Fibroblast of skin of back (primary cell): ENCODE measurements at places on chromosomes 3 and 15.

- peak; percentile 24 for DNase-seq
Observed at GRCh38 chr3:76345878-76346277, 560.5 kb upstream of the ZNF717 start.

DNA sequence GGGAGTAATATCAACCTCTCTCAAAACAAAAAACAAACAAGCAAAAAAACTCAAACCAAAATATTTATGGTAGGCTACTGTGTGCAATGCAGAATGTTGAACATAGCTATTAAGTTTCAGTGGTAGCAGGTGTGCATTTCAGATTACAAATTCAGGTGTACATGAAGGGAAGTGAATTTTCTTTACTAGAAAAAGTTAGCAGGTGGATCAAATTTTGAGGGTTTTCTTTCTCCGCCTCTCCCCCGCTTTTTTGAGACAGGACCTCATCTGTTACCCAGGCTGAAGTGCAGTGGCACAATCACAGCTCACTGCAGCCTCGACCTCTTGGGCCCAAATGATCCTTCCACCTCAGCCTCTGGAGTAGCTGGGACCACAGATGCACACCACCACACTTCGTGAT, 109.7 kb upstream of the GOLIM4 start:
- no peak for DNase-seq

DNA sequence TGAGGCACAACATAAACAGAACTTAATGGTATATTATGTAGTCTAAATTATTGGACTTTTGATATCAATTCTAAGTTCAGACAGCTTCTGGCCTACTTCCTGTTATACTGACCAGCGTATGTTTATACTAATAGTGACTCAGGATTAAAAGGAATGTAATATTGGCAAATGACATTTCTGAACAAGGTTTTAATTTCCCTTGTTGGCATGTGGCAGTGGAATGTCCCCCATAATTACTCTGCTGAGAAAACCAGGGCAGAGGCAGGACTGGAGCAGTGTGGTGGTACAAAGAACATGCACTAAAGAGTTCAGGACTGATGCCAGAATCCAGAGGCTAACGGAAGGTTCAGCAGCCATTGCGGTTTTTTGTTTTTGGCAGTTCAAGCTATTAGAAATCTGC, 184.0 kb downstream of the KCNAB1 start:
- DNase-seq: peak; percentile 60

GRCh38 chr3:133711013-133711412, 35.2 kb upstream of the TF start:
- DNase-seq: no peak

DNA sequence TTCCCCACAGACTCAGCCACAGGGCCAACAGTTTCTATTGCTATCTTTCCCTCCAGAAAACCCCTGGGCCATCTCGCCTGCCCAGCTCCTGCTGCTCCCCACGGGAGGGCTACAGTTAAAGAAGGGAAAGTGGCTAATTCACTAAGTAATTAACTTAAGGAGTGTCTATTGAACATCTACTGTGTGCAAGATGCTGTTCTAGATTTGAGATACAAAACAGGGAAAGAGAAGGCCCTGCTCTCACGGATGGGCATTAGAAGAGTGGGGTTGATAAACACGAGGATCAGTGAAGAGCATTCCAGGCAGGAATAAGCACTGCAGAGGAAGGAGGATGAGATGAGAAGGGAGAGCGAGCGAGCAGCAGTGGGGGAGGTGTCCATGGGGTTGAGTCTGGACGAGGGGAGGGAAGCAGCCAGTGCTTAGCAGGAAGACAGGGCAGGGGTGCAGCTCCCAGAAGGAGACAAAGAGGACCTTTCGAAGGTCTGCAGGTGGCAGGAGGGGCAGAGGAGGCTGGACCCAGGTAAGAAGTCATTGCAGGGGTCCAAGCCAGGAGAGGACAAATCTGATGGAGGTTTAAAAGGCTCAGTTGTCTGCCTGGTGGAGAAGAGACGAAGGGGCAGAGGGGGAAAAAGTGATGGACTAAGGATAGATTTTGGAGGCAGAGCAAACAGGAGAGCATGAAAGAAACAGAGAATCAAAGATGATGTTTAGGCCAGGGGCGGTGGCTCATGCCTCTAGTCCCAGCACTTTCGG, 64.7 kb downstream of the KLF15 start:
- DNase-seq: no peak

DNA sequence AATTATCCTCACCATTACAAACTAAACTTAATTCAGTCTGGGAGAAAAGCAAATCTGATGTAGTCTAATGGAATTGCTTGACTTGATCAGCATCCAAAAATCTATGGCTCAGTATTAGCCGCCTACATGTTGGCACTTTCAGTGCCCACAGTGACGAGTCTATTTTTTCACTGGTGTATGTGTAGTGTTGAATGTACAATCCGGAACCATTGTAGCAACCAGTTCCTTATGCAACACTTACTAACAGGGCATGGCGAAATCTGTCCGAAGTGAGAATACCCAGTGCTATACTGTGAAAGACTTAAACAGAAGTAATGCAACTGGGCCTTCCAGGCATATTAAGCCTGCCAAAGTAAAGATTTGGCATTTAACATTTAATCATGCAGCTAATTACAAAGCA, 18.6 kb downstream of the LRRN1 start:
- no peak for DNase-seq

DNA sequence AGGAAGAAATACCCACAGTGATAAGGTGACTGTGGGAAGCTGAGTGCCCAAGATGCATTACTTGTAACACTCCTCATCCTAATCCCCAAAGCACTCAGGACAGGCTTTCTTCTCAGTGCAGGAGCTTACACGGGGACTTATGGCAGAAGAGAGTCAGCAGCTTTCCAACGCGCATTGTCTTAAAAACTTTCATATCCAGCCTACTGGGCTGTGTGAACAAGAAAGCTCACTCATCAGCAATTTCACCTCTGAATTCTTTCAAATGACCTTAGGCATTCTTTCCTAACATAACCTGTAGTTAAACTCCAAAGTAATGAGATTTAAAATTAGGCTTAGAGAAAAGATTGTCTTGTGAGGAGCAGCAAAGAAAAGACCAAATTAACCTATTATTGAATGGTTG, 132.3 kb downstream of the KCNAB1 start:
- DNase-seq: no peak
